ENCODE measurements at places on chromosomes 2 and 18. TPM values are rescaled to one million over a fixed set of nuclear protein-coding genes. Genes with fewer than 3 reads are reported as not detected.

DNA sequence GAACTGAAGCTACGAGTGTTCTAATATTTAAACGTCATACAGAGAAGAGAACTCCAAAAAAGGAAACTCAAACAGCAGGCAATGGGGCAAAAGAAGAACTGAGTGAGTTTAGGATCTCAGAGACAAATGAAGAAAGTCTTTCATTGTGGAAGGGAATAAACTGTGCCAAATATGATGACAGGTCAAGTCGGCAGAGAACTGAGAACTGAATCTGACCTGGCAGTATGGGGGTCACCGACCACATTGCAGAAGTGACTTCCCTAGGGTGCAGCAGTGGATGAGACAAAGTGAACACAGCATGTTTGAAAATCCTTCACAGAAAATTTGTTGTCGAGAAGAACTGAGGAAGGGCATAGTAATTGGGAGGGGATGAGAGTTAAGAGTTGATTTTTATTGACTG is 55.9 kb downstream of the TTC21B start:
- H3K27ac ChIP-seq = no peak overlapping the region
- no peak overlapping the region for H3K4me3 ChIP-seq
- no peaks in the 10 kb centered on the region for H3K4me1 ChIP-seq
- H3K36me3 ChIP-seq = no peaks in the 10 kb centered on the region
- DNase-seq = no peak

GRCh38 chr18:79495591-79496071 is 99.9 kb downstream of the NFATC1 start:
- H3K27me3 ChIP-seq = no peaks in the 10 kb centered on the region
- no peaks in the 10 kb centered on the region for H3K4me1 ChIP-seq
- no peak for DNase-seq
- H3K4me3 ChIP-seq = no peak overlapping the region

GRCh38 chr2:133515271-133515670 is 53.0 kb downstream of the NCKAP5 start:
- H3K4me3 ChIP-seq = no peak overlapping the region
- no peaks in the 10 kb centered on the region for H3K27me3 ChIP-seq
- no peaks in the 10 kb centered on the region for H3K36me3 ChIP-seq
- no peak for DNase-seq
- no peak overlapping the region for H3K27ac ChIP-seq

DNA sequence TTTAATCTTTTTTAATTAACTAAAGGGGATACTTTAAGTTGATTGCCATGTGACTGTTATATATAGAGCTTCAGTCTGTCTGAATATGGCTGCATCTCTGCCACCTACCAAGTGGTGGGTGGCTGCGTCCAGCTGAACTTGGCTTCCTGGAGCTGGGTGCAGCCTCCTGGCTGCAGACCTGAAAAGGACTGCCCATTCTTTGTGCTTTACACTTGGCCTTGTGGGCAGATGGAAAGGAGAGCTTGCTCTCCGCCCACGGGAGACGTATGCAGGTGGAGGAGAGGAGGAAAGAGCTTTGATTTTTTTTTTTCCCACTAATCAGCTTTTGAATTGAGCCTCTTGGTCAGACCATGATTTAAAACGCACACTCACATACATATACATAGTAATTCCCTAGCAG is 34.7 kb downstream of the NCK2 start:
- no peaks in the 10 kb centered on the region for H3K4me1 ChIP-seq
- H3K27ac ChIP-seq = no peak overlapping the region
- H3K4me3 ChIP-seq = no peak overlapping the region
- no peaks in the 10 kb centered on the region for H3K27me3 ChIP-seq
- no peaks in the 10 kb centered on the region for H3K36me3 ChIP-seq

SERPINB5 gene
- 7.3 TPM for total RNA-seq

SLC9A2 gene
- total RNA-seq = 7.3 TPM

- H3K27me3 ChIP-seq = no peaks in the 10 kb centered on the region
- H3K4me3 ChIP-seq = no peak overlapping the region
These were observed 8.2 kb upstream of the RBM44 start for GRCh38 chr2:237790353-237790752.

DNA sequence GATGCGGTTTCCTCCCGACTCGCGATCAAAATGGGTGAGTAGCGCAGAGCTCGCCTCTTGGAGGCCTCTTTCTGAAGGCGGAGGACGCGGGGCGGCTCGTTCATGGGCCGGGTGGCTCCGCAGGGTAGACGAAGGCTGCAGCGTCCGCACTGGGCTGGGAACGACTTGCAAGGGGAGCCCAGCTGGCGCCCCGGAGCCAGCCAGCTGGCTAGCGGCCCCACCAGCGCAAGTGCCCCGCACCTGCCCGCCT is 328 bp upstream of the PASK start:
- H3K36me3 ChIP-seq = no peaks in the 10 kb centered on the region
- DNase-seq = no peak
- peak overlapping the region; percentile 76 for H3K27ac ChIP-seq
- H3K4me3 ChIP-seq = peak overlapping the region; percentile 67
- H3K4me1 ChIP-seq = peaks cover 5% of the 10 kb centered on the region

INPP5D gene
- total RNA-seq = 18.8 TPM

- H3K4me3 ChIP-seq = no peak overlapping the region
- no peaks in the 10 kb centered on the region for H3K27me3 ChIP-seq
- DNase-seq = no peak
These were observed 72.1 kb downstream of the NRP2 start for GRCh38 chr2:205754285-205754923.

RESP18 gene
- not detected for total RNA-seq

GRCh38 chr2:149400997-149401396 is 70.6 kb downstream of the LYPD6 start:
- no peaks in the 10 kb centered on the region for H3K4me1 ChIP-seq
- no peak for DNase-seq
- no peaks in the 10 kb centered on the region for H3K36me3 ChIP-seq
- H3K27ac ChIP-seq = no peak overlapping the region

- no peaks in the 10 kb centered on the region for H3K27me3 ChIP-seq
- no peak overlapping the region for H3K4me3 ChIP-seq
- DNase-seq = no peak
- no peaks in the 10 kb centered on the region for H3K4me1 ChIP-seq
- H3K36me3 ChIP-seq = no peaks in the 10 kb centered on the region
These were observed 25.1 kb upstream of the B3GNT7 start for GRCh38 chr2:231370429-231370748.

All from prostate gland (tissue), 2 donors.